ENCODE measurements at places on chromosomes 5 and 9.

DNA sequence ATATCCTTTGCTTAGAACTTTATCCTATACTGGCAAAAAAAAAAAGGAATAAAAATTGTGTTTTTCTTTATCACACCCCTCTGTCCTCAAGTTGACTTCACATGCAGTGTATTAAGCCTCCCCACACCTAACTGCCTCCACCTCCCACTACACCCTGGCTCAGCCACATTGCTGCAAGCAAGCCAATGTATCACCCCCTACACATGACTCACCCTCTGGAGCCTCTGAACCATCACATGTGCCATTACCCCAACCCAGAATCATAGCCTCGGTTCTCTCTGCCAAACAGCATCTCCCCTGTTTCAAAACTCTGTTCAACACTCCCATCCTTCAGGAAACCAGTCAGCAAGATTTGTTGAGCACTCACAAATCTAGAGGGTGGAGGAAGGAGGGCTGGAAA, 209.0 kb downstream of the CWC27 start:
- no peak for DNase-seq

GRCh38 chr9:34163434-34163833, 15.4 kb upstream of the UBAP1 start:
- DNase-seq, result no peak

DNA sequence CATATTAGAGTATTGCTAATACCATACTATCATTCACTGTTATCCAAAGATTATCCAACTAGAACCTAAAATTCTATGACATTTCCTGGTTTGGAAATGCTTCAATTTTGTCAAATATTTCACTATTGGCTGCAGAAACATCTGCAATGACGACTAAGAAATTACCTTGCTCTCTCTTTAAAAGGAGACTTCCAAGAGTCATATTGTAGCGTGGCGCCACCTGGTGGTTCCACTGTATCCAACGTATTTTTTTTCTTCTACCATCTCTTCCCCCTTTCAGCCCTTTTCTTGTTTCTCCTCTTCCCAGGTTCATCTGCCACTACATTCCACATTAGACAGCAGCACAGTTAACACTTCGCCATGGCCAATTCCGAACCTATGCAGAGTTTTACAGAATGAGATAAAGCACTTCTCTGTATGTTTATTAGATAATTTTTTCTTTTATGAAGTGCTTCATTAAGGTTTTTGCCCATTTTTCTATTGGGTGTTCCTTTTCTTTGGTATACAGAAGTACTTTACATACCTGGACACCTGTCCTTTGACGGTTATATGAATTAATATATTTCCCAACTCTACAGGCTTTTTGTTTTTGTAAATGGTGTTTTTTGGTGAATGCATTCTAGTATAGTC, 153.5 kb downstream of the CDC42SE2 start:
- DNase-seq, result peak; percentile 36

DNA sequence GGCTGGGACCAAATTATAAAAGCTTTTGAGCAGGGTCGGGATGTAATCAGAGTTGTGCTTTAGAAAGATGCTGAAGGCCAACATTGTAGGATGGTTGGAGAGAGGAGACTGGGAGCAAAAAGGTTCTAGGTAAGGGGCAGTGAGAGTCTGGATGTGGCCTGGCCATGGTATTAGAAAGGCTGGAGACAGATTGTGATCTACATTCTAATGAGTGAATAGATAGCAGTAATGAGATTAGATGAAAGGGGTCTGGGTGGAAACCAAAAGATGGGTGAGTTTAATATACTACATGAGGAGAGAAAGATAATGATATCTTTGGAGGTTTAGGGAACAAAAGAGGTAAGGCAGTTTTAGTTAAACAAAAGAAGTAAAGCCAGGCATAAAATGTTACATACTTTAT, 88.8 kb upstream of the SH3GL2 start:
- DNase-seq, result no peak

GRCh38 chr9:27766073-27766835, 193.0 kb upstream of the C9orf72 start:
- DNase-seq, result no peak

GRCh38 chr5:474840-475661, 32.1 kb downstream of the EXOC3 start:
- no peak for DNase-seq

DNA sequence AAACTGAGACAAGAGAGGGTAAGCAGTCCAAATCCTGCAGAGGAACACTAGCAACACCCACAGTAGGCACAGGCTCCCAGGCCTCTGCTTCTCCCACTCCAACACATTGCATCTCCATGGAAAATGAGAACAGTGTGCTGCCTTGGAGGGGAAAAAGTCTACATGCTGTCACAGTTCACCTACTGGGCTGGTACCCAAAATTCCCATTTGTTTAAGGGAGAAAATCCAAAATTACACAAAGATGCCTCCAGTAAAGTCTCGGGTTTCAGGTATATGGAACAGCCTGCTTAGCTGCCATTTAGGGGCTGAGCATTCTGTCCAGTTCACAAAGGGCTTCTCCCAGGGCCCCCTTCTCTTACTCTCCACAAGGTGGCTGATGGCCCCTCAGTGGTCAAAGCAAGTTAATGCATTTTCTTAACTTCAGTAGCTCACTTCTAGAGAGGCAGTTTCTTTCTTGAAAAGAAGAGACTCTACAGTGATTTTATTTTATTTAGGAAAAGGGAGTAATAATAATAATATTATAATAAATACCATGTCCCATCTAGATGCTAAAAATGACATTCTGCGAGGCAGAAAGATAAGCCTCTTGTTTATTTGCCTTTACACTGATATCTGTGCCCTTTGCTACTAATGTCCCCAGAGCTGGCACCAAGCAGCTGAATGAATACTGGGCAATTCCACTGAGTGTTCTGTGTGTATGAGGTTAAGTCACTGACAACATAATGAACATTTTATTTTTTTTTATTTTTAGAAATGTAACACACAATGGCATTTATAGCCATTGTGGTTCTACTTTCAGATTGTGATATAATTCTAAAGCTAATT, 89.4 kb downstream of the RGS7BP start:
- no peak for DNase-seq

DNA sequence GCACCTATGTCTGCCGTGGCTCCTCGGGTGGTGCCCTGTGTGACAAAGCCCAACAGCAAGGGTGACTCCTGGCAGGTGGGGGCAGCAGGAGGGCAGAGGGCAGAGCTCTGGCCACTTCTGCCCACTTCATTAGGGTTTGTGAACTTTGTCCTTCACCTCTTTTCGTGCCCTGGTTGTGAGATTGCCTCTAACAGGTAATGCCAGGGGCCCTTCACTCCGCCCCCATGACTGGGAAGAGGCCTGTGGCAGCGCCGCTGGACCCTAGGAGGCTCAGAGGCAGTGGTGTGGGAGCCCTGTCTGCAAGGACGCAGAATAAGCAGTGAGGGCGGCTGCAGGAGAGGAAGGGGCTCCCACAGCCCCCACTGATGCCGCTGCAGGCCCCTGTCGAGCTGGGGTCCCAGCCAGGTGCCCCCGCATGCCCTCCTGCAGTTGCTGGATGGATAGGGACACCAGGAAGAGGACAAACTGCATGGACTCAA, 108.7 kb upstream of the LMX1B start:
- no peak for DNase-seq

DNA sequence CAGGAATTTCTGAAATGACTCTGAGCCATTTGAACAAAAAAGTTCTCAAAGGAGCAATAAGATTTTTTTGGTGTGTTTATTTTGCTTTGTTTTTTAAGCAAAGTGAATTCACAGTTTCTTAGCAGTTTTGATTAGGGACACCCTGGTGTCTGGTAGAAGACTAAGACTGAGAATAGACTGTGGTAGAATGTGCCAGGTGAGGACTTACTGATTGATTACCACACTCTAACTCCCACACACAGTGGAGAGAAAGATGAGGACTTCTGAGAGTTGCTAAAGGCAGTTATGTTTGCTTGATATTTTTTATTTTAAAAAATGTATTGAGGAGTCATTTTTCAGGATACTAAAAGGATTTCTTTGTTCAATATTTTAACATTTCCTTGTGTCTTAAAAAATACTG, 175.1 kb downstream of the CD180 start:
- no peak for DNase-seq

DNA sequence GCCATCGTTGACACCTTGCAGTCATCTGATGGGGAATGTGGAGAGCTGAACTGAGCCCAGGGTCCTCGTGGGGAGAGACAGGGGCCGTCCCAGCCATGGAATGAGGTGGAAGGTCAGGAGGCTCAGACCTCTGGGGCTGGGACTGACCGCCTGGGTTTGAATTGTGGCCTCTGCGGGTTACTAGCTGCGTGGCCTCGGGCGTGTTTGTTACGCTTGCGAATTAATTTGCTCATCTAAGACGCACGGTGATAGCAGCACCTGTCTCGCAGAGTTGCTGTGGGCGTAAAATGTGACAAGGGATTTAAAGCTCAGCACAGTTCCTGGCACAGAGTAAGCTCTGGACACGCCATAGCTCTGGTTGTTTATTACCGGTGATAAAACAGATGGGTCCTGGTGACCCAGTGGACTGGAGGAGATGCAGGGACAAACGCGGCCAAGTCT, 19.4 kb upstream of the DAB2IP start:
- no peak for DNase-seq

- DNase-seq, result peak; percentile 9
Observed at GRCh38 chr9:114307899-114308267, 15.0 kb upstream of the ORM1 start.

DNA sequence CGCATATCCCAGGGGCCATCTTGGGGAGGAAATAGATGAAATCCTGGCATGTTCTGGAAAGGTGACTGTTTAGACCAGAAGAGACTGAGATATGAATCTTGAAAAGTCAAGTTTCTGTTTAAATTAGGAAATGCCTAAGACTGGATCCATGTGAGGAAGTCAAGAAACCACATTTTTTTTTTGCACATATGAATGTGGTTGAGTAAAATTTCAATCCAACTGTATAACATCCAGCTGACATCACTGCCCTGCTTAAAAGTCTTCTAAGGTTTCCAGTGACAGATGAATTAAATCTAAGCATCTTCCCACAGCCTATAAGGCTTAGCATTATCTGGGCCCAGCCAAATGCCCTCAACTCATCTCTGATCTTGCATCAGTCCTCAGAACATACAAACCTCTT, 47.7 kb upstream of the TCERG1 start:
- no peak for DNase-seq

DNA sequence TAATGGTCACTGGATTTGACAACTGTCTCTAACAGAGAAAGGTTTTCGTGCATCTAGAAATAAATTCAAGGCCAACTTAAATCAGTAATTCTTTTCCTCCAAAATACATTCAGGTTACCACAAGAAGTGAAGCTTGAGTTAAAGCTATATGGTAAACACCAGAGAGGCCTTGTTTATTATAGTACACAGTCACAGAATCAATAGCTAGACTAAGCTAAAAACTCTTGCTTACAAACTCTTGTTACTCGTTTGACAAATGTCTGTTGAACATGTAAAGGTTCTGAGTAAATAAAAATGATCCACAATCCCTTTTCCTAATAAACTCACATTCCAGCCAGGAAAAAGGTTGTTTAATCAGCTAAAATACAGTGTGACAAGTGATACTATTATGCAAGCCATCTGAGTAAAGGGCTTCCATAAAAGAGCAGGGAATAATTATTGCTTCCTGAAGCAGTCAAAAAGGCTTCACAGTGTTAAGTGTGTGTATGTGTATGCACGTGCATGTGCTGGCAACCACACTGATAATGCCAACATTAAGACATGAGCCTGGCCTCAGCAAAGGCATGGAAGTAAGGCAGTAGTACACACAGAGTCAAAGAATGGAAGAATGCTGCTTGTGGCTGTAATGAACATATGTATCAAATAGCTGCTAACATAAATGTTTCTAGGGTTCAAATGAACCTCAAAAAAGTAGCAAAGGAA, 12.8 kb downstream of the PTAR1 start:
- DNase-seq, result no peak

Data from fibroblast of skin of left biceps (primary cell).